ENCODE measurements at places on chromosomes 16 and 17. TPM values are rescaled to one million over a fixed set of nuclear protein-coding genes. Genes with fewer than 3 reads are reported as not detected.

USH1G gene
- not detected for polyA plus RNA-seq

GRCh38 chr17:51188271-51188833 lies 22.1 kb downstream of the NME2 start:
- DNase-seq: no peak

DNA sequence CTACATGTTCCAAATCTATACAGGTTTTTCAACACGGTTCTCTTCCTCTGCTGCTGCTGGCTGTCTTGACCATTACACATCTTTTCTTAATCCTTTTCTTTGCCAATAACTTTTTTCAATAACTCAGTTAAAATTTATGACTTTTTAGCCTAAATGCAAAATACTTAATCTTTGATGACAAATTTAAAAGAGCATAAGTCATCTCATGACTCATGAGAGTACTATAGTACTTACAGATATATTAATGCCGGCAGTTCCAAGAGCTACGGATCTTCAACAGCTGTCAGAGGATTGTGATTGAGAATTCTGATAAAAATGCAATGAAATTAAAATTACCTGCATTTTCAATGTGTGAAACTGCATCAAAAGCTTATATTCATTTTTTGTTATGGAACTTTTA lies 105.5 kb downstream of the KPNA2 start:
- no peak for DNase-seq

C17orf50 gene
- polyA plus RNA-seq: 0.08 TPM

PIK3R6 gene
- polyA plus RNA-seq: 0.08 TPM

SLC9A5 gene
- polyA plus RNA-seq: 1.1 TPM

GRCh38 chr16:23448392-23448791 lies 4.6 kb downstream of the COG7 start:
- no peak for DNase-seq

DNA sequence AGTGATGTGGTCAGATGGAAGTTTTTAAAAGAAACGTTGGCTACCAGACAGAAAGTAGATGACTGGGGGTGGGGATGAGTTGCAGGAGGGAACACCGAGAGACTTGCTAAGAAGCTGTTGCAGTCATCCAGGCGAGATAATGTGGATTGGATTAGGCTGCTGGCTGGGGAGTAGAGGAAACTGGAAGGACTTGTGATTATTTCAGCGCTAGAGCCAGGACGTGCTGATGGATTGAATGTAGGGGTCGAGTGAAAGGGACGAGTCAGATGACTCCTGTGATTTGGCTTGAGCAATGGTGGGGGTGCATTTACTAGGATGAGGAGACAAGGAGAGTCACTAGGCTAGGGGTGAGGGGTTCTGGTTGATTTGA lies 88.5 kb downstream of the CLEC16A start:
- DNase-seq: peak; percentile 57

DNA sequence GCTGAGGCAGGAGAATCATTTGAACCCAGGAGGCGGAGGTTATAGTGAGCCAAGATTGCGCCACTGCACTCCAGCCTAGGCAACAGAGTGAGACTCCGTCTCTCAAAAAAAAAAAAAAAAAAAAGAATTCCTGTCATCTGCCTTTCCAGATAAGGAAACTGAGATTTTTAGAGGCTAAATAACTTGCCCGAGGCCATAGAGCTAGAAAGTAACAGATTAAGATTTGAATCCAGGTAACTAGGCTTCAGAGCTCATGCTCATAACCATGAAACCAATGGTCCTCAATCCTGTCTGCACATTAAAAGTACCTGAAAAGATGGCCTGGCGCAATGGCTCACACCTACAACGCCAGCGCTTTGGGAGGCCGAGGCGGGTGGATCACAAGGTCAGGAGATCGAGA lies 9.5 kb downstream of the NCBP3 start:
- DNase-seq: no peak

GRCh38 chr16:68416057-68417046 lies 32.0 kb downstream of the SMPD3 start:
- DNase-seq: no peak

P2RX5 gene
- polyA plus RNA-seq: 15.5 TPM

GP1BA gene
- 0.05 TPM for polyA plus RNA-seq

CDH13 gene
- 13.8 TPM for polyA plus RNA-seq

GRCh38 chr17:32771396-32771795 lies 105.5 kb downstream of the MYO1D start:
- no peak for DNase-seq

GRCh38 chr17:27452828-27453227 lies 3.4 kb upstream of the KSR1 start:
- no peak for DNase-seq

GRCh38 chr17:49358641-49359247 lies 3.3 kb downstream of the ZNF652 start:
- no peak for DNase-seq

CHST4 gene
- not detected for polyA plus RNA-seq
